ENCODE measurements at places on chromosomes 1 and 21.

GRCh38 chr1:210527091-210527490 lies 198.4 kb downstream of the HHAT start:
- no peak for DNase-seq

DNA sequence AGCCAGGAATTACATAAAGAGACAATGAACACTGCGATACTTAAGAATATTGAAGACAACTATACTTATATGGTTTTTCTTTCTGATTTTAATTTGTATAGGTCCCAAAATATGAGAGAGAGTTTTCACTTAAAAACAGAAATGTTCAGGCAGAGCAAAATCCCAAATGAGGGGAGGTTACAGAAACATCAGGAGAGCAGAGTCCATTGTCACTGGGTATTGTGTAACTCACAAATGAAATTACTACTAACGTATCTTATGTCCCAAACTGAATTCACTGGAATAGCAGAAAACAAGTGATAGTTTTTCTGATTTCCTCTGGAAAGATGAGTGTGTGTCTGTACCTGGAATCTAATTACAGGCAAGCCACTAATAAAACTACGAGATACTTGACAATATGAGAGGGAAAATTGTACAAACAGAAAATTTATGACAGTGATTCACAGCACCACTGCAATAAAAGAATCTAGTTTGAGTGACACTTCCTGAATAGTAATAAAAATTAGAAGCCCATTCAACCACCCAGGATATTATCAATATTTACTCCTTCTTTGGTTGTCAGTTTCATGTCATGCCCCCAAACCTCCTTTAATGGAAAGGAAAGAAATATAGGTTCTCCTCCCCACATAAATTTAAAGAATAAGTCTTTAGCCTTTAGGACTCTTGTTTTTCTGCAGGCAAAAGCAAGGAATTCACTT lies 522.6 kb downstream of the ADGRL2 start:
- no peak for DNase-seq

DNA sequence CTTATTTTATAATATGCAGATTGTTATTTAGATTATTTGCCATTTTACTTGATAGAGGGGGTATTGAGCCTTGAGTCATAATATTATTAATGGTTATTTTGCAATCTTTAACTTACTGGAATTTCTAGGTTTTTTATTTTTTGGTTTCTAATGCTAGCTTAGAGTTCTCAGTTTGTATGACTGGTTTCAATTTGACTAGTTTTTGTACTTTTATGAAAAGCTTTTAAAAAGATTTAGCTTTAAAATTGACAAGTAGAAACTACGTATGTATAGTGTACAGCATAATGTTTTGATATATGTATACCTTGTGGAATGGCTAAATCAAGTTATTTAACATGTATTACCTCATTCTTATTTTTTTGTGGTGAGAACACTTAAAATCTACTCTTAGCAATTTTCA lies 41.5 kb downstream of the CEP350 start:
- no peak for DNase-seq

DNA sequence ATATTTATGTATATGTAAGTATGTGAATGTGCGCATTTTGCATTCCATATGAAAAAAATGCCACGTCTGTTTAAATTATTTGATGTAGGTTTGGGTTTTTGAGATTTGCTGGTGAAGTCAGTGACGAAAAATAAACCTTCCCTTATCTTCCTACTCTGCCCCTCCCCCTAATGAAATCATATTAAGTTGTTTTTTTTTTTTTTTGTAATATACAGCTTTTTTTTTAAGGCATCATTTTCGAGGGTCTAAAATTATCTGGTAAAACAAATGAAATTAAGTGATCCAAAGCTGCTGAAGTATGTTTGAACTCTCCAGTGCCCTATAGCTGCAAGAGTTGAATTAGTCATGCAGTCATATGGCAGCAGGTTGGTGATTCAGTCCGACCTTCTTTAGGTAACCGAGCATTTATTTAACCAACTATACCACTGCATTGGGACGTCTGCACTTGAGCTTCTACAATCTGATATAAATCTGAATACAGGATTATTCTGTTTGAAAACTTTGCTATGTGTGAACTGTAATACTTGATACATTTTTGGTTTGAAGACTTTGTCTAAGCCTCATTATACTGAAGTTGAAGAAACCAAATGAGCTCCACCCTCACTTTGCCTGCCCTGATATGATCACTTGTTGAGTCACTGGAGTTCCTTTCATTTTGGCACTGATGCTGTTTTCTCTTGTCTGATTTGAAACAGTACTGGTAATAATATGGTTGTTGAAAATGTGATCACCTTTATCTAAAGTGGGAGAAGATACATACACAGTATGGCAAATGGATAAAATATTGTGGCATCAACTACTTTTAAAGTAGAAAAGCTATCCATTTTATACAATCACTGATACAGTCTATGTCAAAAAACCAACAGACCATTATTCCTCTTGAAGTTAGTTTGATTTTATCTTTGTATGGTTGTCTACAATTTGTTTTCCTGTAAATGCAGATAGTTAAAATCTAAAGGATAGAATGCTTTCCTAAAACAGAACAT lies 11.7 kb downstream of the PDIK1L start:
- no peak for DNase-seq

DNA sequence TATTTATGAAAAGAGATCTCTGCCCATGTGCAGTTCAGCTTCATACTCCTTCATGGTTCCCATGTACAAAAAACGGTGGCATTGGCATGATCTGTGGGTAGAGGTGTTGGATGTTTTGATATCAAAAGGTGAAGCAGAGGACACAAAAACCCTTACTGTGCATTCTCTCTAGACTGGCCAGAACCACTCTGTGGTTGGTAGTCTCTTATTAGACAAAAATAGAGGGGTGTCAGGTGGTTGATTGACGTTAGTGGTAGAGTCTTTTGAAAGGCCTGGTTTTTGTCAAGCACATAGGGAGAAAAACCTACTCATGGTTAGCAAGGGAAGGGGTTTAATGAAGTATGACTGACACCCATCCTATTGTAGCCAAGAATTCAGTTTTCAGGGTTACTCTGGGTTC lies 400.0 kb upstream of the TMPRSS15 start:
- no peak for DNase-seq

GRCh38 chr1:243799908-243800307 lies 50.1 kb downstream of the AKT3 start:
- DNase-seq = no peak

All from CD4-positive, alpha-beta memory T cell (primary cell).